ENCODE measurements at places on chromosomes 6 and 20.

DNA sequence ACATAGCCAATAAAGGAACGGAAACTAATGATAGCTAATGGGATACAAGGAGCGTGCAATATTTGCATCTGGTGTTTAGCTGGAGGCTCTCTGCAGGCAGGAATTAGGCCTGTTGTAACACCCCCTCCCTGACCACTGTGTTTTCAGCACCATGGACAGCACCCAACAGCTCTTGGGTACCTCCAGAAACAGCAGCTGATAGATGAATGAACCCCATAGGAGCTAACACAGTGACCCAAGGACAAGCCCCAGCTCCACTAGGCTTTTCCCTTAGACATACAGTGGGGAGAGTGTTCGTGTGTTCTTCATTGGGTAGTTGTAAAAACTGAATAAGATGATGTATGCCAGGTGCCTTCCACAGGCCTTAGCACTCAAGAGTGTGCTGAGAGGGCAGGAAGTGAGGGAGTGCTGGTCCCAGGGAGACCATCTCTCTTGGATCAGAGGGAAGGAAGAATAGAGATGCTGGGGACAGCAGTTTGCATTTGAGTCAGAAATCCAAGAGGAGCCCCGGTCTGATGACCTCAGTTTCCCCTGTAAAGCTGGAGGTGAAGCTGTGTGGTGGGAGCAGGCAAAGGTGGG, 161.3 kb downstream of the PHACTR3 start:
- H3K27ac ChIP-seq = no peak overlapping the region
- H3K4me3 ChIP-seq = no peak overlapping the region
- no peak for DNase-seq
- no peaks in the 10 kb centered on the region for H3K36me3 ChIP-seq
- no peaks in the 10 kb centered on the region for H3K4me1 ChIP-seq

DNA sequence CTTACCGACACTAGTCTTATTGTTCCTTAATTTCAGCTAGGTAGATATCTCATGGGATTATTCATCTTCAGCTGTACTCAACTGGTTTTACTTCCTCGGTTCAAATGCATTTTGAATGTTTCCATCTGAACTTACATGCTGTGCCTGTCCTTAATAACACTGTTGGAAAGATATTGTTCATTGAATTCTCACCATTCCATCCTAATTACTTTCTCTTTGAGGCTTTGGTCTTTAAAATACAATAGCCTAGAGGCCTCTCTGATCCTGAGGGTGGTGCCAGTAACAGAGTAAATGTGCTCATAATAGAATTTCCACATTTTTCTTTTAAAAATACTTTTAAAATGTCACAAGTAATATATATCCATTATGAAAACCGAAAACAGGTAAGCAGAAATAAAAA, 54.0 kb downstream of the IL20RA start:
- DNase-seq = no peak
- peaks cover 22% of the 10 kb centered on the region for H3K4me1 ChIP-seq
- no peaks in the 10 kb centered on the region for H3K36me3 ChIP-seq
- no peak overlapping the region for H3K27ac ChIP-seq

DNA sequence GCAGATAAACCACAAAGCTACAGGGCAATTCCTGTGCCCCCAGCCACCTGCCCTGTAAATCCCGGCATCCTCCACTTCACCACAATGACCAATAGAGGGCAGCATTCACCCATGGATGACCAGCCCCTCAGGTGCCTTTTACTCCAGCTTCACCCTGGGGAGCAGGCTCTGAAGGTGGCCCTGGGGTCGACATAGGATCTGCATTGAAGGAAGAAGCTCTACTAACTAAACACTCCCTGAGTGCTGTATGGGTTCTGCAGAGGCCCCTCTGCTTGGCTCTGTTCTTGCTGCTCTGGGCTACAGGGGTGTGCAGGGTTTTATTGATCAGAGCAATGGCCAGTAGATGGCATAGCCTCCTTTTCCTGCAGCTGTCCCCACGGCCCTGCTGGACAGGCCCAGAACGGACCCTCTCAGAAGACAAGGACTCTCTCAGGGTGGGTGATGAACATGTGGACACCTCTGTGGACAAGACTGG, 20.3 kb downstream of the CST4 start:
- H3K27ac ChIP-seq = no peak overlapping the region
- no peaks in the 10 kb centered on the region for H3K36me3 ChIP-seq
- peaks cover 5% of the 10 kb centered on the region for H3K27me3 ChIP-seq
- H3K4me3 ChIP-seq = no peak overlapping the region
- no peaks in the 10 kb centered on the region for H3K4me1 ChIP-seq
- DNase-seq = no peak

- DNase-seq = no peak
- peak overlapping the region; percentile 87 for H3K27ac ChIP-seq
- H3K36me3 ChIP-seq = no peaks in the 10 kb centered on the region
- peak overlapping the region; percentile 82 for H3K4me3 ChIP-seq
Observed at GRCh38 chr6:160990847-160991405, 643 bp upstream of the MAP3K4 start.

- no peak for DNase-seq
- no peaks in the 10 kb centered on the region for H3K4me1 ChIP-seq
- H3K36me3 ChIP-seq = peaks cover 2% of the 10 kb centered on the region
- no peak overlapping the region for H3K4me3 ChIP-seq
- H3K27ac ChIP-seq = no peak overlapping the region
Observed at GRCh38 chr20:25323496-25324246, 67.0 kb downstream of the ABHD12 start.

DNA sequence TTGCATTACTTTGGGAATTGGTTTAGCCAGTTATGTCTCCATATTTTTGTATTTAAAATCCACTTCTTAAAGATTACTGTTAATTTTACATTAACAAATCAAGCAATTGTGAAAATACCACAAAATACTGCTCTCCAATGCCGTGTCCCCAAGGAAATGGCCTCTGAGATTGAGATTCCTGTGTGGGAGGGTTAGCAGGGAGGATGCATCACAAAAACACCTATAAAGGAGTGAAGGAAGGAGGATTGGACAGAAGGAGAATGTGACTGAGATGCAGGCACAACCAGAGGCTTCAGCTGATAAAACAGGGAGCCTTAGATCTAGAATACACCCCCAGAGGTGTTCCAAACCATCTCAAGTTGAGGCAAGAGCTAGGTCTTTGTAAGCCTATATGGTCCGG, 34.2 kb upstream of the NKAIN2 start:
- H3K36me3 ChIP-seq = no peaks in the 10 kb centered on the region
- no peak overlapping the region for H3K4me3 ChIP-seq
- H3K4me1 ChIP-seq = peaks cover 6% of the 10 kb centered on the region
- H3K27ac ChIP-seq = no peak overlapping the region

DNA sequence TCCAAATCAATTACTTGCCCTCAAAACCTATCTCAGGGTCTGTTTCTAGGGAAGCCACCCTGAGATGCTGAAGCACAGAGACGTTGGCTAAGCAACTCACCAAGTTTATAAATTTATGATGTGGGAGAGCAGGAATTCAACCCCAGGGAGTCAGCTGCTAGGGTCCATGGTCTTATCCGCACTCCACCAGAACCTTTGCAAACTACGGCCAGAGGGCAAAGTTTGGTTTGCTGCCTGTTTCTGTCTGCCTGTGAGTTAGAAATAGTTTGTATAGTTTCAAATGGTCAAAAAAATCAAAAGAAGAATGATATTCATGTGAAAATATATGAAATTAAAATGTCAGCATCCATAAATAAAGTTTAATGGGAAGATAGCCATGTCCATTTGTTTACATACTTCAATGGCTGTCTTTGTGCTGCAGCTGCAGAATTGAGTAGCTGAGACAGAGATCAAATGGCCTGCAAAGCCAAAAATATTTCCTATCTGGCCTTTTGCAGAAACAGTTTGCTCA, 83.7 kb upstream of the ZFP64 start:
- no peaks in the 10 kb centered on the region for H3K4me1 ChIP-seq
- no peaks in the 10 kb centered on the region for H3K36me3 ChIP-seq
- peaks cover 5% of the 10 kb centered on the region for H3K27me3 ChIP-seq
- DNase-seq = no peak
- no peak overlapping the region for H3K4me3 ChIP-seq

All from chondrocyte (in vitro differentiated cells).